ENCODE measurements at places on chromosomes 4 and X.

GRCh38 chrX:34140816-34141215 lies 8.7 kb upstream of the FAM47A start:
- DNase-seq = no peak

DNA sequence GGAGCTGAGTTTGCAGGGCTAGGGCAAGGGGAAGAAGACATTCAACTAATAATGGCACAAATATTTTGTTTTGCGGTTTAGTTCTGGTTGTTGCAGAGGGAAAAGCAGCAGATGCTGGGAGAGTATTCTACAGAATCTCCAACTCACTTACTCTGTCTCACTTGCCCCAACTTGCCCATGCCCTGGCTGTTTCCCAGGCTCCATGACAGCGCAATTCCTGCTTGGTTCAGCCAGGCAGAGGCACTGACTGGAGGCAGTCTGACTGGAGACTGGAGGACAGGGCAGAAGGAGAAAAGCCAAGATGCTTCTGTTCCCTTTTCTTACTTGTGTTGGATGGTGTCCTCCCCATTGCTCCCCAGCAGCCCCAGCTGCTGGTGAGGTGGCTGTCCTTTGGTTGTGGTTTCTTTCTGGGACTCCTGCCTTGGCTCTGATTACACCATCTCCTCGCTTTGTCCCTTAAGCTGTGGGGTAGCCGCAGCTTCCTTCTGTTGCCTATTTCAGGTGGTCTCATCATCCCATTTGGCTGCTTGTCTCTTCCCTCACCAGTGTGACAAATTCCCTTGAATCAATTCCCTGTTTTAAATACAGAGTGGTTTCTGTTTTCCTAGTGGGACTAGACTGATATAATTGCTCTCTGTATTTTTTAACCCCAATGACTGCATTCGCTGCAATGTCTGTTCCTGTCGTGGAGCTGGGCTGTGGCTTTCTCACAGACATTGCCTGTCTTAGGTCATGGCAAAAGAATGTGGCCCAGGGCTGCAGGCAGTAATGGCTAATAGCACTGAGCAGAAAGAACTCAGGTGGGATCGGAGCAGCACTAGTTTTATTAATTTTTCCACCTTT lies 24.2 kb upstream of the RASL11B start:
- DNase-seq = peak; percentile 63

- DNase-seq = no peak
These were observed 46.5 kb downstream of the ANAPC4 start for GRCh38 chr4:25423548-25423947.

GRCh38 chr4:29319663-29320340 lies 1400.4 kb upstream of the PCDH7 start:
- no peak for DNase-seq

DNA sequence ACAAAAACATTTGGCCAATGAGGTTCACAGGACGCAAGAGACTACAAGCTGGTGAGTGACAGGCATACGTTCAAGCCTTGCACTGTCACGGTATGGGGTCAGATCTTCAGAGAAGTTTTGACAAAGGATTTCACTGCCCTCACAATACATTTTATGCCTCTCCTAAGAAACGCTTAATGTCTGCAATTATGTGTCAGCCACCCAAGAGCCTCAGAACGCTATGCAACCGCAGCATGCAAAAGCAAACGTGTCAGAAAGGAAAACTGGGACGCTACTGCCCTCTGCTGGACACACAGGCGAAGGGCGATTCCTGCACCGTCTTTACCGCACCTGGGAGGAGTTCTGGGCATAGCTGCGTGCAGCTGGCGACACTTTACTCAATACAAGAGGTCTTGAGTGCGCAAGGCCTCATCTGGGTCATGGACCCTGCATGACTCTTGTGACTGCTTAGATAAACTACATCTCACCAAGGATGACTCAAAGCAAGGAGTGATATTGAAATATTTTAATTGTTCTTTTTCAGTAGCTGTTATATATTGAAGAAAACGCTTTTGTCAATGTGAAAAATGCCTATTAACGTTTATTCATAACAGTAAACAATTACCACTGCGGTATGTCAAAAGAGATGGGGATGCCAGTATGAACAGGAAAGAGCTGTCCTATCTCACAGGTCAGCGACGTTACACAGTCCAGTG lies 147.6 kb upstream of the FRG1 start:
- peak; percentile 76 for DNase-seq

DNA sequence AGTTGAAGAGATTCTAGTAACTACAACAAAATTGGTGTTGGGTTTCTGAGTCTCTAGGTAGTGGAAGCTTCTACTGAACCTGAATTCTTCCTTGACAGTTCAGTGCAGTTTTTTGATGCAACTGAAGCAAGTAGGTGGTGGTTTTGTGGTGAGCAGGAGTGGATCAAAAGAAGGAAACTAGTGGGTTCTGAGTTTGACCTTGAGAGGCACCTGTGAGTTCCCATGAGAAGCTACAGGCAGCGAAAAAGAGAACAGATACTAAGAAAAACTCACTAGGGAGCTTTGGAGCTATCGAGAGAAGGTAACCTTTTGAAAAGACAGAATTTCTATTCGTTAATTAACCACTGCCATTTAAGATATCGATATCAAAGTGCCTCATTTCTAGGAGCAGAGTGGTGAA lies 145.2 kb downstream of the PDHA2 start:
- DNase-seq = no peak

DNA sequence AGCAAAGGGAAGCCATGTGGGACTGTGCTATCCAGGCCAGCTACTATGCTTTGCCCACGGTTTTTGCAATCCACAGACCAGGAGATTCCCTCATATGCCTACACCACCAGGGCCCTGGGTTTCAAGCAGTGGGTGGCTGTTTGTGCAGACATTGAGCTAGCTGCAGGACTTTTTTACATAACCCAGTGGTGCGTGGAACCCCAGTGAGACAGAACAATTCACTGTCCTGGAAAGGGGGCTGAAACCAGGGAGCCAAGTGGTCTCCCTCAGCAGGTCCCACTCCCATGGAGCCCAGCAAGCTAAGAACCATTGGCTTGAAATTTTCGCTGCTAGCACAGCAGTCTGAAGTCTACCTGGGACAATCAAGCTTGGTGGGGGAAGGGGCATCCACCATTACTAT lies 959.9 kb downstream of the FSTL5 start:
- no peak for DNase-seq

- DNase-seq = no peak
These were observed 55.8 kb downstream of the EMCN start for GRCh38 chr4:100461807-100462605.

GRCh38 chr4:124937993-124938392 lies 225.5 kb upstream of the ANKRD50 start:
- DNase-seq = no peak

- no peak for DNase-seq
These were observed 193.9 kb downstream of the CPXCR1 start for GRCh38 chrX:88940904-88941303.

DNA sequence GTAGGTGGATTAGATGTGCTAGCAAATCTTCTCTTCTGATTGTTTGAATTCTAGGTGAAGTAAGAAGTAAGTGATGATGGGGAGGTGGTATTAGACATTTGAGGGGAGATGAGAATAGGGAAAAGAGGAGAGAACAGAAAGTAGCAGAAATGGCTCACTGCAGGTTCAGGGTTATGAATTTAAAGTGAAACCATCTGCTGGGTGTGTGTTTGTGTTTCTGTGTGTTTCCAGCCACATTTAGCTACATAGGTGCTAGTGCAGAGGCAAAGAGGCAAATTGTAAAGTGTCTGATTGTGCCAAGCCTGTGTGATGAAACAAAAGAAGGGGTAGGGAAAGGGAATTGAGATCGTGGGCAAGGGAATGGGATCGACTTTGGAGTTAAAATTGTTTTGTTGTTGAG lies 50.6 kb downstream of the ZFX start:
- no peak for DNase-seq

- no peak for DNase-seq
These were observed 869 bp upstream of the ADD1 start for GRCh38 chr4:2842687-2843262.

GRCh38 chr4:174928575-174929253 lies 10.6 kb downstream of the ADAM29 start:
- DNase-seq = no peak

Measured in cardiac fibroblast (primary cell).